Cardiac muscle cell (in vitro differentiated cells and primary cell): ENCODE measurements at places on chromosomes 5 and 9.
A peak's percentile ranks its signal among the peaks of the same experiment; 100 is the strongest.

DNA sequence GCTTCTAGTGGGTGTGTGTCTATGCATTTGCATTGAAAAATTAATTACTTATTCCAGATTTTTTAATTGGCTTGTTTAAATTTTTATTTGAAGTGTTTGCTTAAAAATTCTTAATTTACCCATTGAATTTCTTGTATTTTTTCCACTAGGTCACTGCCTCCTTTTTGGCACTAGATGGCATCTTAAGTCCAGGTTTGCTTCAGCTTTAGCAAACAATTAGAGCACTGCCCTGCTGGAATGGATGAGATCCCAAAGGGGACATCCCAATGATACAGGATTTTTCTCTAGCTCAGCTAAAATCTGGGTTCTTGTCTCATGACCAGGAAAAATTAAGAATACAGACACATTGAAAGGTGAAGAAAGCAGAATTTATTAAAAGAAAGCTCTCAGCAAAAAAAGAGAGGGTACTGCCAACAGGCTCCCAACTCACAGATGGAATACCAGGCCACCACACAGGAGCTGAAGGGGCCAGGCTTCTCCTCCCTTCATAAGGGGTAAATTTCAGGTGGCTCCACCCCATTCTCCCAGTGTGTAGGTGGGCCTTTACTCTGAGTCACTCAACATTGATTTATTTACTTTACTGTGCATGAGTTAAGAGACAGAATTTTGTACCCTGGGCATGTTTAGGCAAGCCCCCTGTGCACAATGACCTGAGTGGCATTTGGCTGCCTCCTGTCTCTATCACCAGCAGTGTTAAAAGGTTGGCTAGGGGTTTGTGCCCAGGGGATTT lies 532.4 kb downstream of the ANXA1 start:
- DNase-seq = peak; percentile 40

GRCh38 chr5:142108432-142109330 lies at the start of gene NDFIP1:
NDFIP1 (plus strand) TSS chr5:142108779; CDS start chr5:142108975, 196 bp downstream.
- peak; percentile 91 for DNase-seq

DNA sequence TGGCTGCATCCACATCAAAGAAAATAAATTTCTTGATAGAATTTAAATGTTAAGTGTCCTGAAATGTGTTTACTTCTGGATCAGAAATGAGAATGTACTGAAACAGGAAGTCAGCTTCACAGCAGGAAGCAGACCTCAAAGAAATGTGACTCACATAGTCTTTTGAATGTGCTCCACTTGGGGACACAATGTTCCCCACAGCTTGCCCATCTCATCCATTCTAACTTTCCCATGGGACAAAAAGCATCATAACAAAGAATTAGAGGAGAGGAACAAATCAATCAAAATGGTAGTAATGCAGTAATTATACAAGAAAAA lies 85.7 kb downstream of the GRAMD2B start:
- no peak for DNase-seq

DNA sequence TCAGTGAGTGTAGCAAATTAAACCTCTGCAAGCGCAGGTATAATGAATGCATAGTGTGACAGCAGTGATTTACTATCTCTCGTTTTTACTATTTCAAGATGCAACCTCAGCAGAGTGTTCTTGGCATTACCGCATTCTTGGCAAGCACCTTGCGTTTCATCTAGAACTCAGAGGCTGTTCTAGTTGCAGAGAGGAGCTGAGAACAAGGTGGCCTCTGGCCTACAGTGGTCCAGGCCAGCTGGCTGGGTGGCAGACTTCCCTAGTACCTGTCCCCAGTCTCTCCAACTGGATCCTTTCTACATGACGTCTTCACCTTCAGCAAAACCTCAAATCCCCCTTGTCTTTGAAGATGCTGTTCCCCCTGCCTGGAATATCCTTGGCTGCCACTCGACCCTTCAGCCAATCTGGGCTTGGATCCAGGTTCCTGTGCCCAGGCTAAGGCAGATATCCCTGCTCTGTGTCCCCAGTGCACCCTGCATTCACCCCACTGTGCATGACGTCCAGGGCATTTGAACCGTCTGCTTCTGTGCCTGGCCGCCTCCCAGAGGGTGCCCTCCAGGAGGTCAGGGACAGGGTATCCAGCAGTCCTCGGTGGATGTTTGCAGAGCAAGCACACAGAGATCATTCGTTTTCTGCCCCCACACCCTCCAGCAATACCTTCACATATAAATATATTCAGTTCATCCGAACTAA lies 120.4 kb upstream of the CPEB4 start:
- no peak for DNase-seq

- DNase-seq = no peak
Measured at GRCh38 chr9:123715258-123715657, 214.7 kb downstream of the DENND1A start.

GRCh38 chr5:114912189-114912920 lies 257.4 kb downstream of the TRIM36 start:
- DNase-seq = no peak

DNA sequence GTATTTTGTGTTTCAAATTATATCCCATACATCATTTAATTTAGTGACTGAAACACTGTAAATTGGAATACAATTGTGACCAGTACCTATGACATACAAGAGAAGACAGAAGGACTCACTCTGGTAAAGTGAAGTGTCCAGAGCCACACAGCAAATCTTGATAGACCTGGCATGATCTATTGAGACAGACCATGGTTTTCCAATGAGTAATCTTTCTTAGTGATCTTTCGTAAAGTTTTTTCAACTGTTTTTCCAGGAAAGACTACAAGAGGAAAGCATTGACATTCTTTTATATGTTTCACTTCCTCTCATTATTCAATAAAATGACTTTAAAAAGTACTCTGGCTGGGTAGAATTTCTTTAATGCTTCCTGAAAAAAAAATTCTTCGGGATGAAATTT lies 43.3 kb upstream of the ALDH1A1 start:
- no peak for DNase-seq

- DNase-seq = no peak
Measured at GRCh38 chr5:109656829-109657228, 32.9 kb upstream of the MAN2A1 start.

GRCh38 chr9:12748016-12748415 lies 26.8 kb upstream of the LURAP1L start:
- DNase-seq = no peak

GRCh38 chr5:176776141-176776865 lies 34.1 kb upstream of the UNC5A start:
- DNase-seq = no peak

DNA sequence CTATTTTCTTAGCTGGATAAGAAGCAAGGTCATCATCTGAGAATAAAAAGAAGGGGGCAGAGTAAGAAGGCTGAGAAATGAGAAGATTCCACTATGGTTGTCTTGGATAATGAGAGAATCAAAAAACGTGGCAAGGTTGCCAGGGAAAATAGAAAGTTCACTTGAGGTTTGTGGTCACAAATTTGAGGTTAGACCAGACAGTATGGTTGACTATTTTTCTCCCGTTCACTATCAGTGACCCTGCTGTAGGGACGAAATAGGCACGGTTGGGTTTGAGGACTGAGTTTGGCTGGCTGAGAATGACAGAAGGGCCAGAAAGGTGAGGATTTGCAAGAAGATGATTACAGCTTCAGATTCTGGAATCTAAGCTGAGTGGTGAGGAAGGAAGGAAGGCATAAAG lies 266.0 kb upstream of the ZNF462 start:
- DNase-seq = no peak

GRCh38 chr5:79105868-79106267 lies 5.7 kb upstream of the BHMT start:
- DNase-seq = no peak

- no peak for DNase-seq
Measured at GRCh38 chr9:27581826-27582225, 8.5 kb upstream of the C9orf72 start.

DNA sequence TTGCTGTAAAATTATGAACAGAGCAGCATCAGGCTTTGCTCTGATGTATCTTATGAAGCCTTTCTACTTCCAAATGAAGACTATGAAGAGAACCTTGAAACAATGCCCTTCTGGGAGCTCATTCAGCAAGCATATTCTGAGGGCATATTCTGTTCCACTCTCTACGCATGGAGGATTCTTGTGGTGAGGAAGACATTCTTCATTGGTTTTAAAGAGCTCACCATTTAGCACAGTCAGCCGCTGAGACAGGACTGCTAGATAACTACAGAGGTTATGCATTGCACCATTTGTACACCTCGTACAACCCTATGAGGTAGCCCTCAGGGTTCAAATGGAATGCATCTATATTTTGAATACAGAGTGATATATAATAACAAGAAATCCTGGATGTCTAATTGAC lies 61.0 kb downstream of the INVS start:
- peak; percentile 3 for DNase-seq

DNA sequence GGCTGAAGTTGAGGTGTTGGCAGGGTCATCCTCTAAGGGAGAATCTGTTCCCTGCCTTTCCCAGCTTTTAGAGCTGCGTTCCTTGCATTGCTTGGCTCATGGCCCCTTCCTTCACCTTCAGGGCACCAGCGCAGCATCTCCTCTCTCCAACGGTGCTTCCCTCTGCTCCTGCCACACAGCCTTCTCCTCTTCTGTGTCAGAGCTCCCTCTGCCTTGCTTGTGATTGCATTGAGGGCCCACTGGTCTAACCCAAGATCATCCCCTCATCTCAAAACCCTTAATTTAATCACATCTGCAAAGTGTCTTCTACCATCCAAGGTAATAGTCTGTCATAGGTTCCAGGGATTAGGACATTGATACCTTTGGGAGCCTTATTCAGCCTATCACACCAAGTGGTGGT lies 205.7 kb upstream of the TBCA start:
- no peak for DNase-seq

DNA sequence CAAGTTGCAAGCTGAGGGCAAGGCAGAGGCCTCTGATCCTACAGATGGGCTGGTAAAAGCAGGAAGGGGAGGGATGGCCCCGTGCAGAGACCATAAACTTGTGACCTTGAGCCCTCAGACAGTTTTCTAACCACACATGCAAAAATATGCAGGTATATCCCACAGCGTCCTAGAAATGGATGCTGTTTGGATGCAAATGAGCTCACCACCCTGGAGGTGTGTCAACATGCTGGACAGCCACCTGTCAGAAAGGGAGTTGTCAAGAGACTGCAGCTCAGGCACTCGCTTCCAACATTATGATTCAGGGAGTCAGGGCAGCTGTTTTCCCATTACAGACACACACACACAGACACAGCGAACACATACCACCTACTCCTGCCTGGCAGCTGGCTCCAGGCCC lies 97.3 kb upstream of the PANK3 start:
- no peak for DNase-seq

- no peak for DNase-seq
Measured at GRCh38 chr5:79005151-79005550, 20.0 kb upstream of the ARSB start.

DNA sequence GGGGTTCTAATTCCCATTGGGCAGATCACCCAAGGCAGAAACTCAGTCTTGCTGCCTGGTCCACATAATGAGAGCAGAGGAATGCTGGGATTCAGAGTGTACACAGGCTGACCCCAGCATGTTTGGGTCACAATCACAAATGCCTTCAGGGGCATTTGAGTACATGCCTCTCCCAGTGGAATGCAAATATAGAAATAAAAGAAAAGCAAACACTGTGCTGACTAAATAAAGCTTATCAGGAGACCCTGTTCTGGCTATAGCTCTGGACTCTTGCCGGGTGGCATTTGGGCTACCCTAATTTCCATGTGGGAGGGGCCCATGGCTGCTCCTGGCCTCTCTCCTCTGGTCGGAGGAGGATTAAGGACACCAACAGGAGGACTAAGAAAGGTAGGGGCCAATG lies 121.4 kb downstream of the DOCK8 start:
- DNase-seq = no peak

DNA sequence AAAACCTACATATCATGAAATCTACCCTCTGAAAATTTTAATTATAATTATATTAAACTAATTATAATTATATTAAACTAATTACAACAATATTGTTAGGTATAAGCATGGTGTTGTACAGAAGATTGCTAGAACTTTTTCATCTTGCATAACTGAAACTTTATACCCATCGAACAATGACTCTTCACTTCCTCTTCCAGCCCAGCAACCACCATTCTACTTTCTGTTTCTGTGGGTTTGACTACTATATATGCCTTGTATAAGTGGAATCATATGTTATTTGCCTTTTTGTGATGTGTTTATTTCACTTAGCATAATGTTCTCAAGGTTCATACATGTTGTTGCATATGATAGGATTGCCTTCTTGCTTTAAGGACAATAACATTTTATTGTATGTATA lies 274.2 kb upstream of the CCNH start:
- DNase-seq = no peak

GRCh38 chr9:113390192-113390960 lies 10.7 kb downstream of the ALAD start:
- no peak for DNase-seq

DNA sequence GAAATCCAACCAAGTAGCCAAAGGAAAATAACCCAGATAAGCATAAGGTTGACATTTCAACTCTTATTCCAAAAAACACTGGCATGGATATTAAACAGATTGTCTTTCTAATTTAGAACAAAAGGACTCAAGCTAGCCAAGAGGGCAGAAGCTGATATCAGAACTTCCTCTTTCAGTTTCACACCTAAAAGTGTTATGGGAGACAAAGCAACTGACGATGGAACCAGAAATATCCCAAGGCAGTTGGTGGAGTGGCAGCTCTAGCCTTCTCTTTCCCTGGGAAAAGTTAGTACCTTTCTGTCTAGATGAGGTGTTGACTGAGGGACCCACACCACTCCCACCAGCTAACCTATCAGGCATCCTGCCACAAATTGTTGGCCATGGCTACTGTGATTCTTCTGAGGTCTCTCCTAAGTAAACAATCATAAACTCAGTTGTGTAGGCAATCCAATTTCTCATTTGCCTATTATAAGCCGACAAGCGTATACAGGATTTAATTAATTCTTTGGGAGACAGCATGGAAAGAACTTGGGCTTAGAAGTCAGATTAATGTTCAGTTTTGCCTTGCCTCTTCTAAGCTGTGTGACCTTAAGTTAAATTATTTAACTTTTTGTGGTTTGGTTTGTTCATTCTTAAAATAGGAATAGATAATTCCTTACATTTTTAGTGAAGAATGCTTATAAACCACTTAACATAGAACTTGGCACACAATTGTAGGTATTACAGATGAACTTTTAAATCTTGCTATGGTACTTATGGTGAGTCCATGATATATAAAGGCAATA lies 110.9 kb upstream of the ADAMTSL1 start:
- peak; percentile 56 for DNase-seq

DNA sequence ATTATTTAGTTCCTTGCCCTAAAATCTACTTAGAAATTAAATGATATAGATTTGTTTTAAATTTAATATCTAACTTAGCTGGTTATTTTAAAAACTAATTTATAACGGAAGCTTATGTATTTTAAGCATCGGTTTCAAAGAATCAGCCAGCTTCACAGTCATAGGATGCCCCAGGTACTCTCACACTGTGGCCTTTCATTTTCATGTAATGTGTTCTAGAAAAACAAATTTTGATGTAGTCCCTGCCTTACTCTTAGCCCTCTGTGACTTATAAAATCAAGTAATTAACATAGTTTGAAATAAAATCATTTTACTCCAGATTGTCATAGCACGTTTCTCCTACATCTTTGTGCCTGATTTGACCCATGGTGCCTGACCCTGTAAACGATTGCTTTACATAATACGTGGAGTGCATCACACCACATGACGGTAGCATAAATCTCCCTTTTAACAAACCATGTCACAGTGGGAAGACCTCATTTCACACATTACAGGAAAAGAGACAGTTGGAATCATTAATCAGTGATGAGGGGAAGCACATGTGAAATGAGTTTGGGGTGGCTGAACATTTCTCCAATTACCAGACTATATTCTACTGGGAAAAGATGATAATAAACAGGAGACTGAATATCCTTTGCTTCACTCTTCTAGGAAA lies 731.5 kb upstream of the CDH9 start:
- DNase-seq = no peak
